Pancreas (tissue), 10 donors: ENCODE measurements at places on chromosomes 5 and 9.

- no peak for DNase-seq
These were observed 9.7 kb upstream of the SMIM32 start for GRCh38 chr5:136202469-136203205.

DNA sequence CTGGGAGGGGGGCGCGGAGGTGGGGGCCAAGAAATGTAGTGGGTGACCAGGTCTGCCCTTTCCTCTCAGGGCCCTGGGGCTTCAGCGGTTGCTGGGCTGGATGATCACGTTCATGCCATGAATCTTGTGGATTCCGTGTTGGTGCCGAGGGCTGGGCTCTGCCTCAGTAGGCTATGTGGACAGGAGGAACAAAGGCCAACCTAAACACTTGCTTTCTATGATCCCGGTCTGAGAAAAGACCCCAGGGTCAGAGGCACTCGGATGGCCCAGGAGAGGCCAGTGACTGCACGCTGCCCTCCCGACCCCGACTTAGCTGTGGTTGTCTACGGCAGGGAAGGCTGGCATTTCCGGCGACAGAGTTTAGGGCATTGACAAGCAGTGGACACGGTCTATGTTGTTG, 26.6 kb downstream of the PHF2 start:
- no peak for DNase-seq

DNA sequence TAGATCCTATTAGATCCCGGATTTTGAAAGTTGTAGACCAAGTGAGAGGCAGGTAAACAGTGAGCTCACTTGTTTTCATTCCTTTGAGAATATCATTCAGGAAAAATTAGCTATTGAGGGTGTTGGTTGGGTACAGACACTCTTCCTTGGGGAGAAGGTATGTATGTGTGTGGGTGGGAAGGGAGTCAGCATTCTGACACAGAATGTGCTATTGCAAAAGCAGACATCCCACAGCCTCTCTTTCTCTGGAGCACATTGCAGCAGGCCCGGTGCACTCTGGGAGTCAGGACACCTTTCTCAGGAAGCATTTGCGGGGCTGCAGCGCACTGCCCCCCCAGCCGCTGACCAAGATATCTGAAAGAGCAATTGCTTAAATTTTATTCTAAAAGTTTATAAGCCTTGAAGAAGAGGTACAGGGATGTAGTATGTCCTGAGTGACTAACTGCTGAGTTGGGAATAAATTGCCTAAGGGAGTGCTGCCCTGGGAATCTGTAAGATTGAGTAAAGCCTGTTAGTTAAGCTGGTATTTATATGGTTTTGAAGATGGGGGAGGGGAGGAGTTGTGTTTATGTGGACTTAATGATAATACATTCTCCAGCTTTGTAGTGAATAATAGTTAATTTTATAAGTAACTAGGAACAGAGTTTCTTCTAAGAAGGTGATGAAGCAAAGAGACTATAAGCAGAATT, 5.2 kb downstream of the TNFAIP8 start:
- DNase-seq, result no peak

DNA sequence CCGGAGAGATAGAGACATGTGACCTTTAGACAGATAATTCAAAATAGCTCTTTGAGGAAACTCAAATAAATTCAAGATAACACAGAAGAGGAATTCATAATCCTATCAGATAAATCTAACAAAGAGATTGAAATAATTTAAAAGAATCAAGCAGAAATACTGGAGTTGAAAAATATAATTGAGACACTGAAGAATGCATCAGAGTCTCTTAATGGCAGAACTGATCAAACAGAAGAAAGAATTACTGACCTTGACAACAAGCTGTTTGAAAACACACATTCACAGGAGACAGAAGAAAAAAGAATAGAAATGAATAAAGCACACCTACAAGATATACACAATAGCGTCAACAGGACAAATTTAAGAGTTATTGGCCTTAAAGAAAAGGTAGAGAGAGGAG, 40.4 kb upstream of the DEPDC1B start:
- no peak for DNase-seq

- DNase-seq, result no peak
These were observed 51.3 kb upstream of the GADD45G start for GRCh38 chr9:89553451-89554010.

- DNase-seq, result no peak
These were observed 73.8 kb downstream of the SHC3 start for GRCh38 chr9:89104821-89105220.

- no peak for DNase-seq
These were observed 18.6 kb downstream of the STKLD1 start for GRCh38 chr9:133394687-133395271.

DNA sequence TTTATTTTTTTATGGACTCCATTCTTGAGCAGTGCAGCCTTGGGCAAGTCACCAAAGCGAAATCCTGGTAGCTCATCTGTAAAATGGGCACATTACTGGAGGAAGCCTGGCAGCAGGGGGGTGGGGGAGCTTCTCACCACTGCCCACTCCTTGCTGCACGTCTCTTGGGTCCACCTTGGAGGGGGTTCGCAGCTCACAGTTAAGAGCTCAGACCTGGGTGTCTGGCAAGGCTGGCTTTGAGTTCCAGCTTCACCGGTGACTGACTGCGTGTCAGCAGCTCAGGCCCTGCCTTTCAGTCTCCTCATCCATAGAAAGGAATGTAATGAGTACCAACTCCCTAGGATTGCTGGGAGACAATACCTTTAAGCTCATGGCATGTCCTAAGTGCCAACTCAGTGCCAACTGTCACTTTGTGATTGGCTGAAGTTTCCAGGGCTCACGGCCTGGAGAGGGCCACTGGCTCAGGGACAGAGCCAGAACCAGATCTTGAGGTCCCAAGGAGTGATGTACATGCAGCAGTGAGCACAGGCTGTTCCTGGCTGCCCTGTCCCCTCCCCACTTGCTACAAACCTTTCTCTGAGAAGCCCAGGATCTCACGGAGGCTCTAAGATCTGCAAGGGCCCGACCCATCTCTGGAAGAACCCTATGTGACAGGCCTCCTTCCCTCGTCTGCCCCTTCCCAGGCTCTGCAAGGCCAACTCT, 72.9 kb downstream of the C9orf50 start:
- no peak for DNase-seq

- DNase-seq, result no peak
These were observed 801.5 kb upstream of the DMAC1 start for GRCh38 chr9:8600914-8601680.

- no peak for DNase-seq
These were observed 38.6 kb downstream of the HMGCS1 start for GRCh38 chr5:43274435-43275114.

DNA sequence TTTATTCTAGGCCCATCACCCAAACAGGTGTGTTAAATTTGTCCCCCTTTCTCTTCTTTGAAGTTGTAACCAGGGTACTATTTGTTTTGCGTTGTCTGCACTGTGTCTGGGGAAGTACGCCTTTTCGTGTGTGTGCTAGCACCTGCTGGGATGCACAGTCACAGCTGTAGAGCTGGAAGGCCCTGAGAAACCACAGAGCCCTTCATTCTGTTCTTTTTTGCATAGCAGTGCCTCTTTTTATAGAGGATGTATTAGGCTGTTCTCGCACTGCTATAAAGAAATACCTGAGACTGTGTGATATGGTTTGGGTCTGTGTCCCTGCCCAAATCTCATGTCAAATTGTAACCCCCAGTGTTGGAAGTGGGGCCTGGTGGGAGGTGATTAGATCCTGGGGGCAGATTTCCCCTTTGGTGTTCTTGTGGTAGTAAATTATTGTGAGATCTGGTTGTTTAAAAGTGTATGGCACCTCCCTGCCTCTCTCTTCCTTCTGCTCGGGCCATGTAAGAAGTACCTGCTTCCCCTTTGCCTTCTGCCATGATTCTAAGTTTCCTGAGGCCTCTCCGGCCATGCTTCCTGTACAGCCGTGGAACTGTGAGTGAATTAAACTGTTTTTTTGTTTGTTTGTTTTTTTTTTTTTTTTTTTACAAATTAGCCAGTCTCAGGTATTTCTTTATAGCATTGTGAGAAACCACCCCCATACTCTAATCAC, 14.0 kb downstream of the SEC61B start:
- DNase-seq, result no peak

DNA sequence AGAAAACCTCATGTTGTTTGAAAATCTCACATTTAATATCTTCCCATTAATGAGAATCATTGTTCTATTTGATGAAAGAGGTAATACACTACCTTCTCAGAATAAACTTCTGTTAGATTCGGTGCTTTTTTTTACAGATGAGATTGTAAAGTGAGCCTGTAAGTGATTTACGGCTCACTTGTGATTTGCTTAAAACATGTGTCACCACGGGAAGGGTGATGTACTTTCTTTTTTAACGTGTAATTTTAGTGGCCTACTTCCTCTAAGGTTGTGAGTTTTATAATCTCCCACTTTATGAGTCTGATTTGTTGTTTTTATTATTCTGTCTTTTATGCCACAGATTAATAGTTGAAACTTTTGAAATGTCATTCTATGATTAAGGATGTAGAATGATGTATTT, 15.9 kb downstream of the ANXA1 start:
- DNase-seq, result no peak

- no peak for DNase-seq
These were observed 164.1 kb upstream of the MPDZ start for GRCh38 chr9:13443346-13444244.

DNA sequence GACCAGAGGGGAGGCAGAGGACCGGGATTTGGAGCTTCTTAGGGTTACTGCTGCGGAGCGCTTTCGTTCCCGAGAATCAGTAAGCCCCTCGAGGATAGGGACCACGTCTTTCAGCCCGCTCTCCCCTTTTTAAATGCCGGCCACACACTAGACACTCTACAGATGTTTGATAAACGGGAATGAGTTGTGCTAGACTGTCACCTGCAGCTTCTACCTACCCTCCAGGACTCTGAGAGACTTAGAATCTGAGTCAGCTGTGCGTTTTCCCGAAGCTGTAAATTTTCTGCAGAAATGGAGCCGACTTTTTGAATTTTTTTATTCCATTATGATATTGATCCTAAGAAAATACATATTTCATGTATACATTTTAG, 670 bp downstream of the CCDC171 start:
- no peak for DNase-seq

GRCh38 chr9:35271637-35272036, 109.8 kb downstream of the UNC13B start:
- DNase-seq, result no peak

DNA sequence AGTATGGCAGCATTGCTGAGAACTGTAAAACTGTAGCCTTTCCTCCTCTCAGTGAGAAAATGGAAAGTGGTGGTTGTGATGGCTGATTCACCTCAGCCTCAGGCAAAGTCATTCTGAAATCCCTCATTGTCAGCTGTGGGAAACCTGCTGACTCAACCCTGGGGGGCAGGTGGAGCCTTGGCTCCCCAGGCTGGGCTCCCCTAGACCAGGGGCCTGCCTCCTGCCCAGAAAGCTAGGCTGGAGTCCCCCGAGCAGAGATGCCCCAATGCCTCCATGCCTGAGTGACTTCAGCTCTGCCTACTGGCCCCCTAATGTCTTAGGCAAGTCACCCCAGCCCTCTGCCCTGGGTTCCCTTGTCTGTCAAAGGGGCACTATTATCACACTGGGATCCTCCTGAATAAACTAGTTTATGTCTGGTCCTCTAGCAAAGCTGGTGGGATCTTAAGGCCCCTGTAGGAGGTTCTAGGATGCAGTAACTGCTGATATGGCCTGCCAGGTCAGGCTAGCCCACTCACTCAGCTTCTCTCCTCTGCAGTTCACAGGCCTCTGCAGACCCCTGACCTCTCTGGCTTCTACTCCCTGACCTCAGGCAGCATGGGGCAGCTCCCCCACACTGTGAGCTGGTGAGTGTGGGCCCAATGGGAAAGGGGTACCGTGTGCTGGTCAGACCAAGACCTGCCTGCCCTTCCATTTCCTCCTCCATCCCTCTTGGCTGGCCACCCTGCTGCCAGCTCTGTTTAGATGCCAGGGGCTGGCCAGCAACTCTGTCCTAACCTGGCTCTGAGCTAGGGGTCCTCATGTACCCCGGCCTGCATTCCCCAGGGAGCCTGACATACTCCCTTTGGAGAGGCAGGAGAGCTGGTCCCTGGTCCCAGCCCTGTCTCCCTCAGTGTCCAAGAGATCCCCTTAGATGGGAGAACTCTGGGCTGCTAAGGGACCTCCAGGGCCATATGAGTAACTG, 24.2 kb downstream of the TCF7 start:
- DNase-seq, result peak; percentile 8

- DNase-seq, result peak; percentile 86
These were observed 144.6 kb downstream of the CACNA1B start for GRCh38 chr9:138022121-138022741.

DNA sequence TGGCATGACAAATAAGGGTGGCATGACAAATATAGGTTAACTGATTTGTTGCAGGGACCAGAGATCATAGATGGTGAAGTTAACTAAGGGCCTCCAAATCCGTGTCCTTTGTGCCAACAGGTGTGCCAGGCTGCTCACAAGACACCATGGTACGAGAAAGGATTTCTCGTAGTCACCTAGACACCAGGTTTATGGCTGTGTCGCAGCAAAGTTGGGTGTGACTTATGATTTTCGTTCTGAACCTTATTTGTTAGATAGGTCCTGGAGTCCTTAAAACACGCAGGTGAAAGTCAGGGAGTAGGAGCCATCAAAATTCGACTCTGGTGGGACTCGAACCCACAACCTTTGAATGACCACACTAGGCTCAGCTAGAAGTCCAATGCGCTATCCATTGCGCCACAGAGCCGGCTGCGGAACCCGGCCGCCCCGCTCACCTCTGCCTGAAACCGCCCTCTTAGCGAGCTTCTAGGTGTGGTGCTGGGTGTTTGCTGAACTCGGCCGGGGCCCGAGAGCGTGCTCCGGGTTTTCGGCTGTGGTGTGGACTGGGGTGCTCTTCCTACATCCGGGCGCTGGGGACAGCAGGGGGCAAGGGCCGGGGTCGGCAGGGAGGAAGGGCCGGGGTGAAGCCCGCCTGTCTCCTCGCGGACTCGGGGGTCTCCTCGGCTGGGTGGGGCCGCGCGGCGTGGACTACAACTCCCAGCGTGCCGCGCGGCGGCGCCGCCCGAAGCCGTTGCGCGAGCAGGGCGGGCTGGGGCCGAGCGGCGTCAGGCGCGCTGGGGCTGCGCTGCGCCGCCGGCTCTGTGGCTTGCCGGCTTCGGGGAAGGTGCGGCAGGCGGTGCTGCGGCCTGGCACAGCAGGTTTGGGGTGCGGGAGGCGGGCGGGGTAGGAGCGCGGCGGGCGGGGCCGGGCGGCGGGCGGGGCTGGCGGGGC, at the start of gene SLC27A4:
Gene SLC27A4, plus strand, starts transcription at position 767 of the 930 bp plus-strand sequence. CDS start 2,606 bp downstream, outside the sequence.
- peak; percentile 88 for DNase-seq

DNA sequence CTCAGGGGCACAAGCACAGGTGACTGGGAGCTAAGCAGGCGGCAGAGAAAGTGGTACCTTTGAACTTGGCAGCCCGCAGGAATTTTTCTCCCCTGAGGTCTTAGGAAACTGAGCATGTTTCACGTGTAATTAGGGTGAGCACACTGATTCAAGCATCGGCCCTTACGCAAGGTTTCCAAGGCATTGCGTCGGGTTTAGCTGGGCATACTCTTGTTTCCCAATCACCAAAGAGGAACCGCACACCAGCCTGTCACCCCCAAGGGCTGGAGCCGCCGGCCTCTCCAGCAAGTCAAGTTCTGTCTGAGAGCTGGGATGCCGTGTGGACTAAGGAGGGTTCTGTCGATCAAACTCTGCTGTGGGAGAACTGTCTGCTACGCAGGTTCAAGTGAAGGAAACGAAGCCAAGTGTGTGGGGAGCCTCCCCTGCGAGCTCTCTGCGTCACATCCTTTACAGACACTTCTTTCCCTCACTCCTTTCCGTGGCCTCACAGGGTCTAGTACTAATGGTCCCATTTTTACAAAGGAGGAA, 53.0 kb downstream of the ERGIC1 start:
- no peak for DNase-seq
